Right hindlimb (tissue), 1 donor: ENCODE measurements at places on chromosomes 4 and X.
A peak's percentile ranks its signal among the peaks of the same experiment; 100 is the strongest.

DNA sequence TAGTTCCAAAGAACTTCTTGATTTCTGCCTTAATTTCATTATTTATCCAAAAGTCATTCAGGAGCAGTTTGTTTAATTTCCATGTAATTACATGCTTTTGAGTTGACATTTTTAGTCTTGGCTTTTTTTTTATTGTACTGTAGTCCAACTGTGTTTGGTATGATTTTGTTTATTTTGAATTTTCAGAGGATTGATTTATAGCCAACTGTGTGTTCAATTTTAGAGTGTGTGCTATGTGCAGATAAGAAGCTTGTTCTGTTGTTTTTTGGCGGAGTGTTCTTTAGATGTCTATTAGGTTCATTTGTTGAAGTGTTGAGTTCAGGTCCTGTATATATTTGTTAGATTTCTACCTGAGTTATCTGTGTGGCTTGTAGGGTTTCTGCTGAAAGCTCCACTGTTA, 533.6 kb downstream of the TRAM1L1 start:
- no peak for DNase-seq

DNA sequence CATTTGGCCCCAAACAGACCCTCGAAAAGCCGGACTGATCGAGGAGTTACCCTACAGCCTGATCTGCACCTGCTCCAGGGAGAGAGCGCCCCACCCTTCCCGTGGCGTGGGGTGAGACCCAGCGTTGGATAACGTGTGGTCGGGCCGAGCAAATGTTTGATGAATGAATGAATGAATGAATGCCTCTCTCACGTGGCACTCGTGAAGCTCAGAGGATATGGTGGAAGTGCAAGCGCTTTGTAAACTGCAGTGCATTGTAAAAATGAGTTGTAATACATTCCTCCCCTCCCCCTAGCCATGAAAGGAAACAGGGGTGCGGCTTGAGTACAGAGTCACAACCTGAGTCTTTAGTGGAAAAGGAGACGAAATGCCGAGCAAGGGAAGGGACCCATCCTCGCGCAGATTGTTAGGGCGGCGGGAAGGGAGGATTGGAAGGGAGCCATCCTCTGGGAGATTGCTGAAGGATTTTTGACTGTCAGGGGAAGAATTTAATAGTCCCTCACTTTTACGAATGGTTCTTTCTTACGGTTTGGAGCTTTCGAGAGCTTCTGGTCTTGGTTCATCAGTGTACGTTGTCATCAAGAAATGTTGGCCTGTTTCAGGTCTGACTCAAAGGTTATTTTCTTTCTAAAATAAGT, 772 bp upstream of the FBXW7 start:
- peak; percentile 30 for DNase-seq

GRCh38 chr4:122341886-122342285, 36.9 kb upstream of the ADAD1 start:
- no peak for DNase-seq

DNA sequence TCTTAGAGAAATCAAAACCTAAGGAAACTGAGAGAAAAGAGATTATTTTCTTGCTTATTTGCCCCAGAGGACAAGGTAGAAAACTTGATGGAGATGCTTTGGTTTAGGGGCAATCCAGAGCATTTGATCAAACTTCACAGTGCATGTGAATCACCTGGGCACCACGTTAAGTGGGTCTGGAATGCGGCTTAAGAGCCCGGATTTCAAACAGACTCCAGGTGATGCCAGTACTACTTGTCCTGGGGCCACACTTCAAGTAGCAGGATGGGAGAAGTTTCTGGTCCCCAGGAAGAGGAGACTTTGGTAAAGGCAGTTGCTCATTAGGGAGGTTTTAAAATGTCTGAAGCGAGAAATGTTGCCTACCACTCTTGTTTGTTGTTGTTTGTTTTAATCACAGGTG, 51.8 kb downstream of the PHOX2B start:
- no peak for DNase-seq

- DNase-seq = no peak
These were observed 225.8 kb downstream of the FGF13 start for GRCh38 chrX:138485767-138486166.

GRCh38 chrX:25596921-25597320, 541.2 kb upstream of the MAGEB18 start:
- no peak for DNase-seq

- no peak for DNase-seq
These were observed 114.4 kb upstream of the WDR44 start for GRCh38 chrX:118231464-118231863.

- DNase-seq = no peak
These were observed 290.0 kb downstream of the SLC7A11 start for GRCh38 chr4:137952116-137952515.

DNA sequence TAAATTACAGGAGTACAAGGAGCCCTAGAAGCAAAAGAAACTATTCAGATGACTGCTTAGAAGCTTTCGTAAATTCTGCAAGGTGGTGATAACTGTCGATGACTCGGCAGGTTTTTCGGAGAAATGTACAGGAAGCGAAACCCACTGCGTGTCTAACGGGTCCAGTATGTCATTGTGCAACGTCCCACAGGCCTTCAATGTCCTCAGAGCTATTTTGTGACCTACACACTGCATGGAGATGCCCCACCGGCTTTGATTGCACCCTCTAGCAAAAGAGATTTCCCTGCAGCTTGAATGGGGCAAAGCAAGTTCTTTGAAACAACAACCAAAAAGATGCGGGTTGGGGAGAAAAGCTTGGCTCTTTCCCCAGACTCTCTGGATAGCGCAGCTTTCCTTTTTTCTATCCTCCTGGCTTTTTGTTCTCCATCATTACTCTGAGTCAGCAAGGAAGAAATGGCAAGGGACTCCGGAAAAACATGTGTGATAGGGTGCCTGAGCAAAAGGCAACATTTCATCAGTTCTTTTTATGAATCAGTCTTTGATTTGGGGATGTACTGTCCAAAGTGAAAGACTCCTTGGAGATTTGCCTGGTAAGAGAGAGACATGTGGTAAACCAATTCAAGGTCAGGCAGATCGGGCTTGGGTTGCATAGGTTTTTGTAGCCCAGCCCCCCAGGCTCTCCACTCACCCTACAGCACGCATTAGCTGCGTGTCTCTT, 112.0 kb upstream of the TBL1X start:
- DNase-seq = no peak

GRCh38 chr4:187633245-187633644, 362.3 kb upstream of the ZFP42 start:
- DNase-seq = no peak

DNA sequence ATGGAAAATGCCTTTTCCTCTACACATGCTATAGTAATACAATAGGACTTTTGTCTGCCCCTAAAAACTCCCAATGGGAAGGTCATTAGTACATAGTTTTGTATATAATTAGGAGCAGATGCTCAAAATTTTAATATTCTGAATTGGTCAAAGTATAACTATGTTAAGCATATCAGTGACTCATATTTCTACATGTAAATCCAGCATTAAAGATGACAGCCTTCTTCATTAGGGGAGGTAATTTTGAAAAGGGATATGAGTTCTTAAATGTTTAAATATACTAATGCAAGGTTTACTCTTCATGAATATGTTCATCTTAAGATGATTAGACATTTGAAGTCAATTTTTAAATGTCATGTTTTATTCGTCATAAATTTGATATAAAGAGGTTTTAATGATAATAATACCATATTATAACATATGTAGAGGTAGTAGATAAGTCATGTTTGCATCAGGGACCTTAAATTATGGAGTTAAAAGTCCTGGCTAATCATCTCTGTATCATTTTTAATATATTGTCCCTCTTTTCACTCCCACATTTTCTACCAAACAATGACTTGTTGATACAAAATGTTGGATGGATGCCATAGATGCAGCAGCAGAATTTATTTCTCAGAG, 218.8 kb downstream of the STPG2 start:
- no peak for DNase-seq

DNA sequence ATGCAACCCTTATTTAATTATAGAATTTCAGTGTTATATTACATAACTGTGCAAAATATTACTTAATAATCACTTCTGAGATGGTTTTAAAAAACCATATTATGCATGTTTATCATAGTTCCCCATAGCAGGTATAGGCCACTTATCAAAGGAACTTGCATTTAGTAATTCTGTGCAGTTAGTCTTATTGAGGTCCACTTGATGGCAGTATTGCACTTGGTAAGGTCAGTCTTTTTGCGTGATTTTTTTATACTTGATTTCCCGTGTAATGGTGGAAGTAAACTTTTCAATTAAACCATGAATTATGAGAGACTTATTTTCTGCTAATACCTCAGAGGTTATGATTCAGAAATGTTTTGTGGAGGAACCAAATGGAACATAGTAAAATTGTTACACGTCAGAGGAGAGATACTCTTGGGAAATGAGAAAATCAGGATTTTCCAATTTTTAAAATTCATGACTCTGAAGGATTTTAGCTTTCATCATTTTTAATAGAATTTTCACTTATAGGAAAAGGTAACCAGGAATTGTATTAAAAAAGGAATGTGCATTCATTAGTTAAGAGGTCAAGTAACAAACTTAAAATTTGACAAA, 230.0 kb downstream of the CCSER1 start:
- no peak for DNase-seq

- DNase-seq = no peak
These were observed 8.5 kb downstream of the DLG3 start for GRCh38 chrX:70453024-70453618.

- DNase-seq = no peak
These were observed 73.9 kb upstream of the DIPK2B start for GRCh38 chrX:45274576-45274975.

DNA sequence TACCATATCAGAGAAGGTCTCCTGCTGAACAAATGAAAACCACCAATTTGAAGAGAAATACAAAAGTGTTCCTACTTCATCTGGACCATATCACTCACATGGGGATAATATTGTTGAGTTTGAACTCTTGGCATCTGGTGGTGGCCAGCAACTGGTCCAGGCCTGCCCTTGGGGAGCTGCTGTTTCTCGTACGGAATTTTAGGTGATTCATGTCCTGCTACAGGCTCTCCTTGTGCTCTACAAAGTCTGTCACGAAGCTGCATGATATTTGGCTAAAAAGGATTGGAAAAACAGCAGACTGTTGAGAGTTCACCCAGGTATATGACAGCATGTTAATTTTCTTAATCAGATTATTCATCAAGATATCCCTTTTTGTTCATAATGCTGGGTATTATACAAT, 42.2 kb downstream of the SEC31A start:
- DNase-seq = no peak

DNA sequence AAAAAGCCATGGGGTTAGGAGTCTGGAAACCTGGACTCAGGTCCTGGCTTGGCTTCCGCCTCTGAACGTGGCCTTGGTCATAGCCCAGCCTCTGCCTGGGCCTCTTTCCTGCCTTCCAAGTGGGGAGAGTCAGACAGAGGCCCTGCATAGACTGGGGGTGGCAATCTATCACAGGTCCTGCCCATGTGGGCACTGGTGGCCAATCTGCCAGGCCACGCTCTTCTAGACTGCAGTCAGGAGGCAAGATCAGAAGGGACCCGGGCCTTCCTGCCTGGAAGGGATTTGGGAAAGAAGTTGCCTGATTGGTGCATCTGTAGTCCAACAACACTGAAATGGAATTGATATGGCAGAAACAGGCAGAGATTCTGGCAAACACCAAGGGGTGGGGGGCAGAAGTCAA, 46.1 kb downstream of the CNGA2 start:
- no peak for DNase-seq

GRCh38 chr4:7332216-7333023, 102.3 kb downstream of the PSAPL1 start:
- DNase-seq = no peak

DNA sequence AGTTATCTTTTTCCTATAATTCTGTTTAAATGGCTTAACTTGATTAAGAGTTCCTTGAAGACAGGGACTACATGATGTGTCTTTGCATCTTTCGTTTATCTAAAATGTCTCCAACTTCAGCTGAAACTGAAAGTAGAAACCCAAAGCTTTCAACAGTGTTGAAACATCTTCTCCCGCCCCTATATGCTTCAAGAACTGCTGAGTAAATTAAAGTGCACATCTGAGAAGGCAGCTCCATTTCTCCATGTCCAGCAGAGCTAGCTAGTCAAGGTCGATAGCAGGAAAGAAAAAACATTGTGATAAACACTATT, 185.7 kb upstream of the TBL1X start:
- DNase-seq = no peak

DNA sequence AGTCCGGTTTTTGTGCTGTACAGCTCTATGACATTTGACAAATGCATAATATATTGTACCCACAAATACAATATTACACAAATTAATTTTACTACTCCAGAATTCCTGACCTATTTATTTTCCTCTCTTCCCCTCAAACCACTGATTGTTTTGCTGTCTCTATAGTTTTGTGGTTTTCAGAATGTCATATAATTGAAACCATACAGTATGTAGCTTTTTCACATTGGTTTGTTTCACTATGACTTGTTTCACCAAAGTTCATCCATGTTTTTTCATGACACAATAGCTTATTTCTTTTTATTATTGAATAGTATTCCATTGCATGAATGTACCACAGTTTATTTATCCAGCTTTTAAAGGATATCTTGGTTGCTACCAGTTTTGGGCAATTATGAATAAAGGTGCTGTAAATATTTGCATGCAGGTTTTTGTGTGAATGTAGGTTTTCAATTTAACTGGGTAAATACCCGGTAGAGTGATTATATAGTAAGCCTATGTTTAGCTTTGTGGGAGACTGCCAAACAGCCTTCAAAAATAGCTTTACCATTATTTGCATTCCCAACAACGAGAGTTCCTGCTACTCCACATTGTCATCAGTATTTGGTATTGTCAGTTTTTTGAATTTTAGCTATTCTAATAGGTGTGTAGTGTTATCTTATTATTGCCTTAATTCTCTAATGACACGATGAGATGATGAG, 25.9 kb downstream of the RNF175 start:
- no peak for DNase-seq

DNA sequence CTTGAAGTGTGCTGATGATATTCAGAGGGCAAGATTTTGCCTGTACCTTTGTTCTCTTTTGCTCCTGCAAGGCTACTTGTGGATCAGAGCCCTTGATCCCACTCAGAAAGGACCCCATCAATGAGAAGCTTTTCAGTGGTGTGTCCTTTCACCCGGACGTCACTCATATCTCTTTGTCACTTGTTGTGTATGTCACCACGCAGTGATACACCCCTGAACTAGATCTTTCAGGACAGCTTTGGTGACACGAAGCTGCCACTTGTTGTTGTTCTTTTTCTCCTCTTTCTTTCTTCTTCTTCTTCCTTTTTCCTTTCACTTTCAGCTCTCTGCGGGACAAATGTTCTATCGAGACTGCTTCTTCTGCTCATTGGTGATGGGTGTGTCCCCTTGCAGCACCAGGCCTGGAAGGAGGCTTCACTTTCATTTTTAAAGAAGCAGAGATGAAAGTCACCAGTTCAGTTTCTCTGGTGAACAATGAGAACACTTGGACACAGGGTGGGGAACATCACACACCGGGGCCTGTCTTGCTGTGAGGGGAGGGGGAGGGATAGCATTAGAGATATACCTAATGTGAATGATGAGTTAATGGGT, 83.6 kb downstream of the NBDY start:
- no peak for DNase-seq
